ENCODE measurements at places on chromosomes 5 and 9.
A peak's percentile ranks its signal among the peaks of the same experiment; 100 is the strongest.

DNA sequence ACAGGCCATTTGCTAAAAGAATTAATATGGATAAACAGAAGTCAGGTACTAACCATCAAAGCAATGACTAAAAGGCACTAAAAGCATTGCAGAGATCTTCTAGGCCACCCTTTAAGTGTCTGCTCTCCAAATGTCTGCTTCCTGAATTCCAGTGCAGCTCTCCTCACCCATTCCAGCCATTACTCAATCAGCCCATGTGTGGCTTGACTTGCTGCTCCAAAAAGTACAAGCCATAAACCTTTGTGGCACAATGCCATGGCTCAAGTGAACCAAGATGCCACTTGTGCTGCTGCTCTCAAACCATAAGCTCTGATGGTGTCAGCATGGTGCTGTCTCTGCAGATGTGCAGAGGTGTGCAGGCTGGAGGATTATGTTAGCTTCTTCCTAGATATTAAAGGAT, 290.2 kb upstream of the POU5F2 start:
- no peak for DNase-seq

DNA sequence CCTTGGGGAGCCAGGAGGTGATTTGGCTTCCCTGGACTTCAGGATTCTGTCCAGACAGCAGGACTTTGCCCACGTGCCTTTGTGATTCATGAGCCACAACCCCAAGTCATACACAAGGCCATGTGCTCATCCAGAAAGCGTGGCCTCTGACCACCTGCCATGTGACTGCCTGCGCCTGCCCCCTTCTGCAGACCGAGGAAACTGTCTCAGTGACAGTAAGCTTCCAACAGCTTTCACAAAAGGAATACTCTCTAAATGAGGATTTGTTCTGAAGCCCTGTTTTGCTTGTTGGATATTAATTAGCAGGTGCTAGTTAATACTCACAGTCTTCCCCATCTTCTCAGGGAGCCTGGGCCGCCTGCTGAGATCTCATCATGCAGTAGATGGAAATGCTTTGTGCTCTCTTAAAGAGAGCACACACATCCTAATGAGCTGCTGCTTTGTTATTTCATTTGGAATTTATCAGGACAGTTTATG, 36.9 kb upstream of the ANGPTL2 start:
- DNase-seq, result no peak

DNA sequence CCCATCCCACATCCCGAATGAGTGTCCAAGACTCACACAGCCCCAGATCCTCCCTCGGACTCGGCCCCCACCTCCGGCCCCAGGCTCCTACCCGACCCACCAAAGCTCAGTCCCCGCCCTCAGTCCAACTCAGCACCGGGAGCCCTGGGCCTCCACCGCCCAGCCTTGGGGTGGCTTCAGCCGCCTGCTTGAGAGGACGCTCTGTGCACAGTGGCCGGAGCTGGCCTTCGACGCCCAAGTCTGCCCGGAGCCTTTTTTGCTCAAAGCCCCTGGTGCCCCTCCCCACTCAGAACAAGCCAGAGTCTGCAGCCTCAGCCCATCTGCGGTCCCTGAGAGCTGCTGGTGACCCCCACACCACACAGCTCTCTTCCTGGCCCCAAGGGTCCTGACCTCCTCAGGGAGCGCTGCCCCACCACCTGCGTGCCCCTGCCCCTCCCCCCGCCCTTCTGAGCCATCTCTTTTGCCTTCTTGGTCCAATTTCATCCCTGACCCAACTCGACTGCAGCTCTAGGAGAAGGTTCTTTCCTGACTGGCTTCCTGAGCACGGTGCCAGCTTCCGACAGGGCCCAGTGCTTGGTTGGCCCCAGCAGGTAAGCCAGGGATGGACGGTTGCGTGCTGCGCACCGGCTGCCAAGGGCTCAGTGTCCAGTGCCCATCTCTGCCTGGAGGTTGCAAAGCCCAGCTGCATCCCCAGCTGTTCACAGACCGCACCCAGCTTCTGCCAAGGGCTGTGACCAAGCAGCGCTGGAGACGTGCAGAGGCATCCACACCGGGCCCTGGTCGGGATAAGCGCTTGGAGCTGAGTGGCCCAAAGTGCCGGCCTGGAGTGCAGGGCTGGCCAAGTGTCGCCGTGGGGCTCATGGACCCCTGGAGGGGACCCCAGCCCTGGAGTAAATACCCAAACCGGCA, 27.7 kb upstream of the NSMF start:
- DNase-seq, result no peak

GRCh38 chr5:1380910-1381309, 36.0 kb upstream of the CLPTM1L start:
- DNase-seq, result no peak

- DNase-seq, result no peak
These were observed 74.6 kb downstream of the USP20 start for GRCh38 chr9:129909851-129910250.

GRCh38 chr5:138336952-138337684, 948 bp upstream of the FAM53C start:
- DNase-seq, result no peak

DNA sequence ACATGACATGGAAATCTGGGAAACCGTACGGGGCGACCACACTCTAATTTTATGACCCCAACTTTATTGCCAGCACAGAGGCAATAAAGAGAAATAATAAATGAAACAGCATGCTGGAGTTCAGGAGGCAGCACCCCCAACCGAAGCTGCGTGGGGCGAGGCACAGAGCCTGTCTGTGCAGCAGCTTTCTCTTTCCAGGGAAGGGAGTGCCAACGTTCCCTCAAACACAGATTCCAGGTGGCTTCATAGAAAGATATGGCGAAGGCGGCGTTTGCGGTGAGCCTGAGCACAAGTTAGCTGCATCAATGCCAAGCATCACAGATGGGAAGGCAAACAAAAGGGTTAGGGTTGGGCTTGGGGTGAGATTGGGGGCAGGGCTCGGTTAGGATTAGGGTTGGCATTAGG, 114.8 kb downstream of the HSD17B3 start:
- no peak for DNase-seq

GRCh38 chr9:68505681-68506409, 34.8 kb downstream of the TMEM252 start:
- no peak for DNase-seq

- DNase-seq, result no peak
These were observed 132.8 kb upstream of the MPDZ start for GRCh38 chr9:13412331-13412730.

DNA sequence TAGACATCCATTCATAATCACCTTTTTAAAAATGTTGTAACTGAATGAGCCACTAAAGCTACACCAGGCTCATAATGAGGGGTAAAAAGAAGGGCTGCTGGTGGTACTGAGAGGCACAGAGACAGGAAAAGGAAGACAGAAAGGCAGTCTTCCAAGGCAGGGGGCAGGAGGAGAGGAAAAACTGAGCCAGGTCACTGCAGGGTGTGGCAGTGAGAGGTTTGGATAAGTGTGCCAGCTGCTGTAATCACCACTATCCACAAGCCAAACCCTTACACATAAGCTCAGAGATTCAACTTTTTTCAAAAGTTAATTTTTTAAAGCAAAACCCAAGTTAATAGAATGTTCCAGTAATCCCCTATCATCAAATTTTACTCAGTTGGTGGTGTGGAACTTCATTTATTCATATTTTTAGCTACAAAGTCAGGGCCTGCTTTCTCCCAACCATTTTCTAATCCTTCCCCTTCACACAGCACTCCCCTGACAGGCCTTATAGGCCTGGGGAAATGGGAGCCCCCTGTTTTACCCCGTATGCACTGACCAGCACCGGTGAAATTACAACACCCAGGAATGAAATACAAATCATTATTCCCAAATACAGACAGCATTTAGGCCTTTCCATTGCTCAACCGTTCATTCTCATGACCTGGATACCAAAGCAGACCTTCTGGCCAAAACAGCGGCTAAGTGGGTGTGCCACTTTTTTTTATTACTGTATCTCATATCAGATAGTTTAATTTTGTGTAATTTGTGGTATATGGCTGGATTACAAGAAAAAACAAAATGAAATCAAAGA, 76.3 kb downstream of the EFNA5 start:
- DNase-seq, result no peak

DNA sequence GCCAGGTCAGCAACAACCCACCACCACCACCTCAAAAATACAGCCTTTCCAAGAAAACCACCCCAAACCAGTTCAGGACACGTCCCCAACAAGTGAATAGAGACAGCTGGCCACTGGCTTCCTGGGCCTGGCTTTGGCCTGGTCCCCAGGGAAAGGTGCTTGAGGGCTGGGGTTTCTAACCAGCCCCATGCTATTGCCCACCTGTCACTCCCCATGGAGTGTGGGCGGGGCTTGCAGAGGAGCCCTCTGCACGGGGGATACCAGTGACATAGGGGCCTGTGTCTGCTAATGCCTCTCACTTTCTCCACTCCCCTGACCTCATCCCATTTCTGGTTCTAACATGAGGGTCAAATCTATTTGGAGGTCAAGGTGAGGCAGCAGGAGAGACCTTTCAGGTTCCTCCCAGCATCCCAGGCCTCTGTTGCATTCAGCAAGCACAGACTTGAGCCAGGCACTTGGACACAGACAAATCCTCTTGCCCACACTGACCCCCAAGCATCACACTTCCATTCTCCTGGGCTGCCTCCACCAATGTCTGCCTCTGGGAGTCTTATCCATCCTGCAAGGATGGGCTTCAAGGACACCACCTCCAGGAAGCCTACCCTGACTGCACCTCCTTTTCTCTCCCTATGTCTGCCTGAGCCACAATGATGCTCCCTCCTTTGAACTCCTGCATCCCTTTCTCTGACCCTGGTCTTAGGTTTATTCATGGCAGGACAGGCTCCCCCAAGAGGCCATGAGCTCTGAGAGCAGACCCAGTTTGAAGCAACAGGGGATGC, 16.1 kb upstream of the TTLL11 start:
- no peak for DNase-seq

DNA sequence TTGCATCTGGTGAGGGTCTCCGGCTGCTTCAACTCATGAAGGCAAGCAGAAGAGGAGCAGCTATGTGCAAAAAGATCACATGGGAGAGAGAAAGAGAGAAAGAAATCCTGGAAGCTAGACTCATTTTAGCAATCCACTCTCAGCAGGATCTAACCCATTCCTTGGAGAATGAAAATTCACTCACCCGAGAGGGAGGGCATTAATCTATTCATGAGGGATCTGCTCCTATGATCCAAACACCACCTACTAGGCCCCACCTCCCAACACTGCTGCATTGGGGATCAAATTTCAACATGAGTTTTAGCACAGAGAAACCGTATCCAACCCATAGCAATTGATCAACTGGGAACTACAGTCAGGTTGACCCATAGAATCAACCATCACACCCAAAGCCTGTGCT, 98.1 kb upstream of the SV2C start:
- DNase-seq, result no peak

DNA sequence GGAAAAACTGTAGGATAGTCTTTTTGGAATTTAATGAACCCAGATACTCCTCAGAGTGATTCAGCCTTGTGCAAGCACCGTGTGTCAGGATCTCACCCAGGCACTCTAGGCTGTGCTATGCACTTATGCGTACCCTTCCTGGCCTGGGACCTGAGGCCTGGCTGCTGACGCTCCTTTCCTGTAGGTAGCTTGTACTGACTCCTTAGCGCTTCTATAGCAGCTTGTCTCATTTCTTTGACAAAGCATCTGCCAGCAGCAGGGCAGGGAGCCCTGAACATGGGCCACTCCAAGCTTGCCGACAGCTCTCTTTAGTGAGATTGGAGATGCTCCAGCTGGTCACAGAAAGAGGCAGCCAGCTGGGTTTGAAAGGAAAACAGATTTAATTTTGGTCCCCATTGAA, 147.3 kb downstream of the SGCD start:
- DNase-seq, result no peak

DNA sequence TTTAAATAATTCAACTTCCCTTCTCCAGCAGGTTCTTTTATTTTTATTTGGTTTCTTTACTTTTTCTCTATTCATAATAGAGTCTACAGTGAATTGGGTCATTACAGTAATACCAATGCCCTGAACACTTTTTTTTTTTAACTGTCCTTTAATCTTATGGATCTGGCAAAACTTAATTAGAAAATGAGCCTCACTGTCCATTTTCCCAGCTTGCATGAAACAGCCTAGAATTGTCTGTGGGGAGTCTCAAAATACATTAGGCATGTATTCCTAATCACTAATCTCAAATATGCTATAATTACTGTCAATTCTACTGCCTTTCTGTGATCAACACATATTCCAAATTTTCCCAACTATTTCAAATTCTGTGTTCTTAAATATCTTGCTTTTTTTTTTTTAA, 406.8 kb downstream of the ANXA1 start:
- no peak for DNase-seq

- DNase-seq, result no peak
These were observed 12.0 kb downstream of the EXOC3 start for GRCh38 chr5:454936-455335.

- no peak for DNase-seq
These were observed 22.7 kb upstream of the FSTL4 start for GRCh38 chr5:133635051-133635450.

DNA sequence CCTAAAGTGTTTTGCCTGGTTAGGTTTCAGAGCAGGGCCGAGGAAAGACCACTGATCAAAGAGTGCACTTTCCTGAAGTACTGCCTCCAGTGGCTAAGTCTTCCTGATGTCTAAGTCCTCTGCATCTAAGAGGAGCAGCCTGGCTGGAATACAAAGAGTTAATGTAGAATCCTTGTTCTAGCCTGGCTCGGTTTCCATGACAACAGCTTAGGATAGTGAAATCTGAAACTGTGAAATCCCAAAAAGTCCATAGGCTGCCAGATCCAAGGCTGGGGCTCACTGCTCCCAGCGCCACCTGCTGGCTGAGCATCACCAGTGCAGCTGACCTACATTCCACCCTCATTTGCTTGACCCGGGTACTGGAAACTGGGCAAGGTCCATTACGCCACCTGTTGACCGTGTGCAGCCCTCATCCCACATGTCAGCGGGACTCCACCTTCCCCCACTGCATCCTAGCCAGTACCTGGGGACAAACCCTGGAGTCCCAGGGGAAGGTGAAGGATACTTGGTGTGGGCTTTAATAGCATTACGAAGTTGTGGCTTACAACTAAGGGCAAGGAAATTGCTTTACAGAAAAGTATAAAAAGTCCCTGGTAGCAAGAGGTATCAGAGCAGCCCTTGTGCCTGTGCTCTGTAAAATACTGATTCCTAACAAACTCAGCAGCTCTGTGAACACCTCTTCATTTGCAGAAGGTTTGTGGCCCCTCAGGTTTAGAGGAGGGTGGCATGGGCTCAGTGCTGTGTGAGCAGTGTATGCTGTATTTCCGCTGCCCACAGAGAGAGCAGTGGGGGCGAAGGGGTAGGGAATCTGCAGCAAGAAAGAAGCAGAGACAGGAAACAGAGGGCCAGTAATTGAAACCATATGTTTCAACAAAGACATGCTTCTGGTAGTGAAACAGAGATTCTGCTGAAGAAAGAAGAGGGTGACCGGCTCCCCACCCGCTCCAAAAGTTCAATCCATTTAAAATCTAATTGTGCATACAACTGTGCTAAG, 36.0 kb downstream of the PCDHGC5 start:
- DNase-seq, result peak; percentile 10

GRCh38 chr9:113705306-113705927, 170.7 kb upstream of the ZNF618 start:
- no peak for DNase-seq

DNA sequence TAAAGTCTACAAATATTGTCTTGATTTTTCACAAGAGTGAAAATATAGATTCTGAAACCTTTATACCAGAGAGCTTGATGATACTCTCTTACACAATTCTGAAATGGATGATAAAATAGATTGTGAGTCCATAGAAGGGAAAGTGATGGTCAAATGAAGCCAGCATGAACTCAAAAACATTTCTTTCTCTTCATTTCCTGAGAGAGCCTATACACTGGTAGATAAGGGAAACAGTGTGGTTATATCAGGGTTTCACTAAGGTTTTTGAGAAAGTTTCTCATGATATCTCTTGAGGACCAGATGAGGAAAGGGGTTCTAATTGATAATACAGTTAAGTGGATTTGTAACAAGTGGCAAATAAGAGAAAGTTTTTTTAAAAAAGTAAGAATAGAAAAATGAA, 254.1 kb downstream of the PJA2 start:
- DNase-seq, result no peak

Data from stimulated activated naive CD4-positive, alpha-beta T cell treated with Interleukin-2 at 50 U/mL for 16 hours (primary cell).